Melanocyte of skin (primary cell): ENCODE measurements at places on chromosomes 3 and 15. TPM values are rescaled to one million over a fixed set of nuclear protein-coding genes. Genes with fewer than 3 reads are reported as not detected.

Gene GOLGA8S
- total RNA-seq = not detected in 2 replicates

Gene CHRD
- total RNA-seq = under 0.01 and 0.34 TPM in 2 replicates

Gene TCTA
- 16.0 and 20.7 TPM in 2 replicates for total RNA-seq

Gene A4GNT
- total RNA-seq = not detected in 2 replicates

Gene CYP11A1
- total RNA-seq = under 0.01 and 0.69 TPM in 2 replicates

Gene JAGN1
- 41.6 and 41.8 TPM in 2 replicates for total RNA-seq

Gene CGNL1
- under 0.01 and 0.15 TPM in 2 replicates for total RNA-seq

Gene CILP
- not detected in 2 replicates for total RNA-seq

Gene RAB8B
- 123 and 148 TPM in 2 replicates for total RNA-seq

Gene IGSF11
- total RNA-seq = 96.2 and 164 TPM in 2 replicates

Gene LPP
- total RNA-seq = 21.0 and 38.6 TPM in 2 replicates

Gene BTLA
- total RNA-seq = not detected in 2 replicates

Gene USP19
- total RNA-seq = 42.5 and 44.4 TPM in 2 replicates

Gene PLCB2
- 1.0 and 1.1 TPM in 2 replicates for total RNA-seq

Gene CAMKV
- total RNA-seq = 0.34 TPM in 1 of 2 replicates, not detected in the other

Gene ARNT2
- 22.0 and 28.2 TPM in 2 replicates for total RNA-seq
